Ascending aorta (tissue), 2 donors: ENCODE measurements at places on chromosomes 1 and 21.

DNA sequence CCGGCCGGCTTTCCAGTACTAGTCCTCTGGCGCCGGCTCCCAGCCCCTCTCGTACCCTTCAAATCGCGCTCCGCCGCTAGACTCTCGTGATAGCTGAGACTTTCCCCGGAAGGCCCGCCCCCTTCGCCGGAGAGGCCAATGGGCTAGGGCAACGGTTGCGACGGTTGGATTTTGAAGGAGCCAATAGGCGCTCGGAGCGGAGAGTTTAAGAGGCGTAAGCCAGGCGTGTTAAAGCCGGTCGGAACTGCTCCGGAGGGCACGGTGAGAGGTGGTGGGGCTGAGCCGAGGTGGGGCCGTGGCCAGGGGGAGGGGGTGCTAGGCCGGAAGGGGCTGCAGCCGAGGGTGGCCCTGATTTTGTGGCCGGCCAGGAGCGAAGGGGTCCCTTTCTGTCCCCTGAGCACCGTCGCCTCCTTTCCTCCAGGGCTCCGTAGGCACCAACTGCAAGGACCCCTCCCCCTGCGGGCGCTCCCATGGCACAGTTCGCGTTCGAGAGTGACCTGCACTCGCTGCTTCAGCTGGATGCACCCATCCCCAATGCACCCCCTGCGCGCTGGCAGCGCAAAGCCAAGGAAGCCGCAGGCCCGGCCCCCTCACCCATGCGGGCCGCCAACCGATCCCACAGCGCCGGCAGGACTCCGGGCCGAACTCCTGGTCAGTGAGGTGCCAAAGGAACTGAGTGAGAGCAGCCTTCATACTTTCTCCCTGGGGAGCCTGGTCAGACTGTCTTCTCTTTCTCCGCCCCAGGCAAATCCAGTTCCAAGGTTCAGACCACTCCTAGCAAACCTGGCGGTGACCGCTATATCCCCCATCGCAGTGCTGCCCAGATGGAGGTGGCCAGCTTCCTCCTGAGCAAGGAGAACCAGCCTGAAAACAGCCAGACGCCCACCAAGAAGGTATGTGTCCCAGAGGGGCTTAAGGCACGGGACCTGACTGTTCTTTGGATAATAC lies at the start of gene CDC20:
CDC20 (plus strand) TSS at position 236 of the 948 bp plus-strand sequence; CDS start at position 471, 235 bp downstream.
- H3K36me3 ChIP-seq, result peaks cover 21% of the 10 kb centered on the region
- H3K4me1 ChIP-seq, result peaks cover 6% of the 10 kb centered on the region
- peak within 1 kb of the TSS; percentile 67 for H3K4me3 ChIP-seq

GRCh38 chr1:178953538-178954324 lies 72.0 kb upstream of the FAM20B start:
- H3K27ac ChIP-seq, result no peak overlapping the region
- H3K4me1 ChIP-seq, result no peaks in the 10 kb centered on the region
- H3K27me3 ChIP-seq, result no peaks in the 10 kb centered on the region
- no peaks in the 10 kb centered on the region for H3K36me3 ChIP-seq
- no peak overlapping the region for H3K4me3 ChIP-seq
- DNase-seq, result no peak

DNA sequence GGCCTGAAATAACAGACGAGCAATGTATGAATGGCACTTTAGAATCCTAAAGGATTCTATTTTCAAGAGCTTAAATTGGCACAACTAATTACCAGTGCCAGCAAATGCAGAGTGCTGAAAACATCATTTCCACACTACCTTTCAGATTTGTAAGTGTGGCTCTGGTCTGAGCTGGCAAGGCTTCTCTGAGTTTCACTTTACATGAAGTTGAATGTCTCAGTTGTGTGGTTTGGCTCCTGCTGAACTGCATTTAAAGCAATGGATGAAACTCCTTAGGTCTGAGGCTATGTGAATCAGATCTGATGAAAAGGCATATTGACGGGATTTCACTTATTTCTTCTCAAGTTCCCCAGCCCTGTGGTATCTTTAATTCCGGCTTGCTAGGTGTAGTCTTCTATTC lies 114.8 kb upstream of the PTGFR start:
- no peak overlapping the region for H3K27ac ChIP-seq
- H3K36me3 ChIP-seq, result no peaks in the 10 kb centered on the region
- H3K4me1 ChIP-seq, result no peaks in the 10 kb centered on the region
- DNase-seq, result no peak

GRCh38 chr1:109814993-109815786 lies 51.5 kb upstream of the EPS8L3 start:
- H3K36me3 ChIP-seq, result no peaks in the 10 kb centered on the region
- H3K27me3 ChIP-seq, result no peaks in the 10 kb centered on the region
- H3K4me1 ChIP-seq, result peaks cover 12% of the 10 kb centered on the region
- H3K4me3 ChIP-seq, result no peak overlapping the region
- no peak for DNase-seq
- H3K27ac ChIP-seq, result peak overlapping the region; percentile 72

- no peaks in the 10 kb centered on the region for H3K4me1 ChIP-seq
- H3K36me3 ChIP-seq, result no peaks in the 10 kb centered on the region
- peak overlapping the region; percentile 73 for H3K27ac ChIP-seq
- DNase-seq, result no peak
These were observed 3.5 kb downstream of the PBX1 start for GRCh38 chr1:164562511-164562910.

GRCh38 chr1:5996641-5997270 lies 4.5 kb upstream of the NPHP4 start:
- no peak overlapping the region for H3K27ac ChIP-seq
- no peak overlapping the region for H3K4me3 ChIP-seq
- no peaks in the 10 kb centered on the region for H3K4me1 ChIP-seq
- no peaks in the 10 kb centered on the region for H3K36me3 ChIP-seq
- H3K27me3 ChIP-seq, result no peaks in the 10 kb centered on the region

GRCh38 chr1:231446138-231446537 lies 24.1 kb upstream of the EGLN1 start:
- H3K4me3 ChIP-seq, result no peak overlapping the region

GRCh38 chr1:221575605-221576004 lies 166.3 kb downstream of the DUSP10 start:
- H3K27ac ChIP-seq, result no peak overlapping the region
- no peaks in the 10 kb centered on the region for H3K4me1 ChIP-seq
- H3K4me3 ChIP-seq, result no peak overlapping the region
- H3K36me3 ChIP-seq, result no peaks in the 10 kb centered on the region

DNA sequence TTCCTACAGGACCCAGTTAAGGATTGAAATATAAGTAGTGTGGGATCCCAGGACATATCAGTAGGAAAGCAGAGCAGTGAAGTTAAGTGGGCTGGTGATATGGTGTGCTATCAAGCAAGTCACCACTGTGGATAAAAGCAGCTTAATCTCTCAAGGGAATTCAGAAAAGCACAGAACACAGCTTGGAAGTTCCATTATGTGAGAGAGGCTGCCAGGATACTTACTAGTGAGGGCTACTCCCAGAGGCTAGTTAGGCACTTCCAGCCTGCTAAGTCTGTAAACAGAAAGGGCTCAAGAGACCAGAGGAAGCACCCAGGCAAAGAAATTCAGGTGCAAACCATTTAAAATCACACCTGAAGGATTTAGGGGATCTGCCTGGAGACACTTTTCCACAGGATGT lies 18.8 kb upstream of the GRIK1 start:
- H3K36me3 ChIP-seq, result no peaks in the 10 kb centered on the region
- no peaks in the 10 kb centered on the region for H3K4me1 ChIP-seq
- no peak overlapping the region for H3K27ac ChIP-seq
- DNase-seq, result no peak
- H3K27me3 ChIP-seq, result no peaks in the 10 kb centered on the region

- no peaks in the 10 kb centered on the region for H3K27me3 ChIP-seq
- H3K4me3 ChIP-seq, result no peak overlapping the region
- DNase-seq, result no peak
- H3K27ac ChIP-seq, result no peak overlapping the region
- no peaks in the 10 kb centered on the region for H3K4me1 ChIP-seq
These were observed 46.0 kb downstream of the UBIAD1 start for GRCh38 chr1:11318982-11319381.

DNA sequence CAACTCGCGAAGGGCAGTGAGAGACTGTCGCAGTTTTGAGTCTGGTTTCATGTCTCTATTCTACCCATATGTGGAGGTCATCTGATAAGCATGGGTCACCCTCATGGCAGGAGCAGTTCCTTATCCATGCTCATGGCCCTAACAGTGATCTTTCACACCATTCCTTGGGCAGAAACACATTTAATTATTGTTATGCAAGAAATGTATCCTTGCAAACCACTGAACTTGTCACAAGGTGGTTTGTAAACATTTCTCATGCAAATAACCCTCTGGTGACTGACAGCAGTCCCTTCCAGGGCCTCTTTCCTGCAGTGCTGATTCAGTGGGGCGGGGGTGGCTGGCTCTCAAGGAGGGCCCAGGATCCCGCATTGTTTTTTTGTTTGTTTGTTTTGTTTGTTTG lies 421.4 kb upstream of the RUNX1 start:
- no peaks in the 10 kb centered on the region for H3K36me3 ChIP-seq
- H3K4me1 ChIP-seq, result no peaks in the 10 kb centered on the region
- H3K4me3 ChIP-seq, result no peak overlapping the region
- no peak overlapping the region for H3K27ac ChIP-seq

- peaks cover 52% of the 10 kb centered on the region for H3K36me3 ChIP-seq
- H3K27ac ChIP-seq, result no peak overlapping the region
- no peaks in the 10 kb centered on the region for H3K4me1 ChIP-seq
- no peaks in the 10 kb centered on the region for H3K27me3 ChIP-seq
- DNase-seq, result no peak
These were observed 8.7 kb downstream of the C1orf174 start for GRCh38 chr1:3891329-3891865.

DNA sequence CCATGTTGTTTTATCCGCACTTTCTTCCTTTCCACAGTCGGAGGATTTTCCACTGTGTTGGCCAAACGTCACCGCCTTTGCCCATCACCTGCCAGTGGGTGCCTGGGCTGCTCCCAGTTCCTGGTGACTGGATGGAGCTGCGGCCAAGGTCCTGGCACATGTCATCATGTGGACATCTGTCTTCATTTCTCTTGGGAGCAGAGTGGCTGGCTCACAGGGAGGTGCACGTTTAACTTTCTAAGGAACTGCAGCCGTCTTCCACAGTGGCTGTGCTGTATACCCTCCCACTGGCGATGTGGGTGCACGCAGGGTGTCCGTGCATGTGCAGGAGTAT lies 19.5 kb upstream of the RNF223 start:
- no peak for DNase-seq
- no peaks in the 10 kb centered on the region for H3K36me3 ChIP-seq
- no peaks in the 10 kb centered on the region for H3K27me3 ChIP-seq
- no peak overlapping the region for H3K27ac ChIP-seq
- no peak overlapping the region for H3K4me3 ChIP-seq
- H3K4me1 ChIP-seq, result no peaks in the 10 kb centered on the region

DNA sequence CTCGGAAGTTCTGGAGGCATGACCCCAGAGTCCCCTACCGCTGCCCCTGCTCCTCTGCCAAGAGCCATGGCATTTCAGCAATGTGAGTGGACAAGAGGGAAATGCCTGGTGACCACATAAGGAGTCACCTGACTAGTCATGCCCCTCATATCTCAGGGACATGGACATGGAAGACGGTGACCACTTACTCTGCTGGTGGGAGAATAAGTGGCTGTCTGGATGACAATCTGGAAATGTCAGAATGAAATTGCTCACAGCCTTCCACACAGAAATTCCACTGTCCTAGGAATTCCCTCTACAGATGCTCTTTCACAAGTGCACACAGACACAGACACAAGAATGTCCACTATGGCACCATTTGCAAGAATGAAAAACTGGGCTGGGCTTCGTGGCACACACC lies 24.3 kb upstream of the PLEKHG5 start:
- H3K27ac ChIP-seq, result no peak overlapping the region
- no peaks in the 10 kb centered on the region for H3K27me3 ChIP-seq
- H3K4me3 ChIP-seq, result no peak overlapping the region
- no peak for DNase-seq

DNA sequence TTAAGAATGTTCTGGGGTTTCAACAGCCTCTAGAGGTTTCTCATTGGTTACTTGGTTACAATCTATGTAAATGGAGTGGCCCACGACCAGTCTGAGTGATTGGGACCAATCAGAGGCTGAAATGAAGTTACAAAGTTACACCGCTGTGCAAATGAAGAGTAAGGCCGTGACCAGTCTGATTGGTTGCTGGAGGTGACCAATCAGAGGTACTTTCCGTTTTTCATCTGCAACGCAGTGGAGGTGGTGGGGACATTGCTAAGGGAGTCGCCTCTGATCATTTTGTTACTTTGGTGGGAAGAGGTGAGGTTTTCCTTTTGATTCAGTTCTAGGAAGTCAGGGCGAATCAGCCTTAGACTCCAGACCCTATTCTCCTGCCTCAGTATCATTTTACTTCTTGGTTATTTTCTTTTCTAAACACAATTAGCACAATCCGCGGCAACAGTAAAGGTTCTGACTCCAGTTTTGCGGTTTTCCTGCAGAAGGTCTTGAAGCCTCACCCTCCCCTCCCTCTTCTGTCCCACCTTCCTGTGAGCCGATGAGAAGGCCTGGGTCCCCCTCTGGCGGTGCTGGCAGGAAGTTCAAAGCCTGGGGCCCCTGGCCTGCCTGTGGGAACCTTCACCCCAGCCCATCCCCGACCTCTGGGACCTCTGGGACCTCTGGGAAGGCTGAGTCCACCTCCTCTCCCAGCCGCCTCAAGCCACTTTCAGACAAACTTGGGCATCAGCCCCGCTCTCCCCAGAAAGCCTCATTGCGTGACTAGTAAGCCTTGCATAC lies 38.7 kb upstream of the TTC34 start:
- no peak for DNase-seq
- no peak overlapping the region for H3K4me3 ChIP-seq
- no peaks in the 10 kb centered on the region for H3K4me1 ChIP-seq

- H3K4me3 ChIP-seq, result no peak overlapping the region
- peaks cover 4% of the 10 kb centered on the region for H3K4me1 ChIP-seq
- no peak overlapping the region for H3K27ac ChIP-seq
- no peaks in the 10 kb centered on the region for H3K36me3 ChIP-seq
- DNase-seq, result no peak
- H3K27me3 ChIP-seq, result no peaks in the 10 kb centered on the region
These were observed 216.1 kb upstream of the TMEM51 start for GRCh38 chr1:14937288-14937949.

DNA sequence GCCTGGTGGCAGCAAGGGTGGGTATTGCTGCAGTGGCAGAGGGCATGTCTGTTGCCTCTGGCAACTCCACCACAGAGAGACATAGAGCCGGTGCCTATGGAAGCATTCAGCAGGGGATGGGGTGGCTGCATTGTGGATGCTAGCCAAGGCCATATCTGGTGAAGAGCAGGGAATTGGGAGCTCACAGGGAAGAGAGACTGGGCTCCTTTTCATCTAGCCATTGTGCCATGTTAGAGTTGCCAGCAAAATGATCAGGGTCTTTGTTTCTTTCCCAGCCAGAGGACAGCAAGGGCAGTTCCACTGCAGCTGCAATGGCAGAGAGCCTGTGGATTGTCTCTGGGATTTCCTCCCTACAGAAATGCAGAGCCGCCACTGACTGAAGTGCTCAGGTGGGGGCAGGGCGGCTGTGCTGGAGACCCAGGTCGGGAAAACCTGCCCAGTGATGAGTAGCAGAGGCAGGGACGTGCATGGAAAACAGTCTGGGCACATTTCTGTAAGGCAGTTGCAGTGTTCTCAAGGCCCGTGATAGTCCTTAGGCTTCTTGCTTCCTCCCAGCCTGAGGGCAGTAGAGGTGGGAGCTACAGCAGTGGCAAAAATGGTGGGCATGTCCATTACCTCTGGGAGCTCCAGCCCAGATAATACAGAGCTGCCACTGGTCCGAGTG lies 40.2 kb upstream of the CYP4X1 start:
- H3K4me3 ChIP-seq, result no peak overlapping the region
- no peak overlapping the region for H3K27ac ChIP-seq
- no peaks in the 10 kb centered on the region for H3K27me3 ChIP-seq
- no peaks in the 10 kb centered on the region for H3K4me1 ChIP-seq
